ENCODE measurements at places on chromosomes 5 and 9.

DNA sequence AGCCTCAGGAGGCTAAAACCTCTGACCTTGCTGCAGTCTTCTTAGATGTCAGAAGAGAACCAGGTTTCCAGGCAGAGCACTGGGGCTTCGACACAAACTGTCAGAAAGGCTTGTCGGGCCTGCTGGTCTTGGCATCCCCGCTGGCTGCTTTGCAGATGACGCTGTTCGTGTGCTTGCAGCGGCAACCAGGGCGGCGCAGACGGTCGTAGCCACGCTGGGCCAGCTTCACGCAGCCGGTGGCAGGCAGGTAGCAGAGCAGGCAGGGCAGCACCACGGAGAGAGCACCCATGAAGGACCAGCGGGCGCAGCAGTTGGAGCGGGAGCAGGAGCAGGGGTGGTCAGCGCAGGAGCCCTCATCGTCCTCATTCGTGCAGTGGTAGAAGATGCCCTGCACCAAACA is 10.7 kb downstream of the SPRY4 start:
- DNase-seq = no peak

DNA sequence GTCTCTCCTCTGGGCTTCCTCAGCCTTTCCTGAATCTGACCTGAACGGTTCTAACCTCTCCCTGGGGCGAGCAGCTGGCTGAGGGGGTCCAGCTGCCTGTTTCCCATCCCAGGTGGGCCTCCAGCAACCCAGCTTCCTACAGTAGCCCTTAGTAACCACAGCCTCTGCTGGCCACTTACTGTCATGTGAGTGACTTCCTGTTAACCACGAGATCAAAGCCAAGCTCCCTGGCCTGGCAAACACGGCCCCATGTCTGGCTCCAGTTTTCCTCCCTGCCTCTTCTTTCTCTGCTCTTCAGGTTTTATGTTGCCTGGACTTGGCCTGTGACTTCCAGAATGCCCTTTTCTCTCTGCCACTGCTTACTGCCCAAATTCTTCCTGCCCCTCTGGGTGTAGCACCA is 47.2 kb upstream of the DAB2IP start:
- DNase-seq = no peak

- no peak for DNase-seq
Observed at GRCh38 chr9:12212860-12213259, 480.3 kb upstream of the TYRP1 start.

GRCh38 chr9:4243113-4243512 is 56.8 kb downstream of the GLIS3 start:
- DNase-seq = no peak

- no peak for DNase-seq
Observed at GRCh38 chr5:167014401-167015056, 1276.9 kb upstream of the WWC1 start.

- no peak for DNase-seq
Observed at GRCh38 chr9:98432134-98432533, 176.7 kb upstream of the TBC1D2 start.

DNA sequence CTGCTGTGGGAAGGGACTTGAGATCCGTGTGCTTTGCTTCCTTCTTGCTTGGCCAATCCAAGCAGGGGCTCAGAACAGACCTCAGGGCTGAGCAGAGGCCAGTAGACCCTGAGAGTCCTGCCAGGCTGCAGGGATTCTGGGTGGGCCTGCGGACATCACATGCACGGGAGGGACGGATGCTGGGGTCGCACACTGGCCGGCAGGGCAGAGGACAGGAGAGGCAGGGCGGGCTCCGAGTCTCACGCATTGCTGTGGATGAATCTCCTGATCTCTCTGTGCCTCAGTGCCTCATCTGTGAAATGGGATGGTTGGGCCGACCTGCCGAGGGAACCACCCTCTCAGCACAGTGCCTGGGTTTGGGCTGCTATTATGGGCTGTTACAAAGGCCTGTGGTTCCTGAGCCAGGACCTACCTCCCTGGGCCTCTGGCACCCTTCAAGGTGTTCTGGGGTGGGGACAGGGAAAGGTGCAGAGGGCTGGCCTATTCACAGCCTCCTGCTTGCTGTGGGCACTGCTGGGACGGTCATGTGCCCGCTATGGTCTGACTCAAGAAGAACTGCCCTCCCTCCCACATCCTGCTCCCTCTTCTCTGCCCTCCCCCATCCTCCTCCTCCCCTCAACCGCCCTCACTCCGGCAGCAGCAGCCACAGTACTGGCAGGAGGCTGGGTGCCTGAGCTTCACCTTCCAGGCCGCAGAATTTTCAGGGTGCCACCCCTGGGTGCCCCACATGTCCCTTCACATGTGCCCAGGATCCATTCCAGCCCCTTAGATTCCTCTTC is 43.3 kb downstream of the NCS1 start:
- DNase-seq = no peak

DNA sequence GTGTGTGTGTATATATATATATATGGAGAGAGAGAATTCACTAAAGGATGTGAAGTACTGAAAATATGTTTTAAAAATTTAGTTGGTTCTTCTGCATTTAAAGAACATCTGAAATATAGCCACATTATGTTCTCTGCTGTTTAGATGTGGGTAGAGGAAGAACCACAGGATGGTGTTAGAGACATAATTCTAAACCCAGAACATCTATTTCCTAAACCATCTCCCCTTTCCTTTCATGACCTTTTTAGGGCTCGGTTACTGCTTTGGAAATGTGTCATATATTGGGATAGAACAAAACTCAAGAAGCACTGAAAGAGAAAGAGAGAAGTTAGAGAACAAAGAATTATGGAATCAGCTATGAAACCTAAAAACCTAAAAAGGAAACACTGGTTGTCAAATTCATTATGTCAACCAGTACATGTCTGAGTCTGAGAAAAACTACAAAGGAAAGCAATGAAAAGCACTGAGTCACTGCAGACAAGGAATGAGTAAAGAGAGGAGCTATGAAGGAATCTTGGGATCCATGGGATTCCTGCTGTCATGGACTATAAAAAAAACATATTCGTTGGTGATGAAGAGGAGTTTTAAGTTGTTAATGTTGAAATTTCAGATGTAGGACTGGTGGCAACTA is 28.4 kb downstream of the SLC12A2 start:
- DNase-seq = no peak

GRCh38 chr5:16842896-16843295 is 93.2 kb downstream of the MYO10 start:
- no peak for DNase-seq

- no peak for DNase-seq
Observed at GRCh38 chr5:96049398-96050272, 88.0 kb upstream of the ELL2 start.

- no peak for DNase-seq
Observed at GRCh38 chr5:38023799-38024198, 184.0 kb upstream of the GDNF start.

- DNase-seq = no peak
Observed at GRCh38 chr5:171269717-171270116, 39.3 kb upstream of the TLX3 start.

- DNase-seq = no peak
Observed at GRCh38 chr9:28951945-28952344, 1378.7 kb upstream of the C9orf72 start.

DNA sequence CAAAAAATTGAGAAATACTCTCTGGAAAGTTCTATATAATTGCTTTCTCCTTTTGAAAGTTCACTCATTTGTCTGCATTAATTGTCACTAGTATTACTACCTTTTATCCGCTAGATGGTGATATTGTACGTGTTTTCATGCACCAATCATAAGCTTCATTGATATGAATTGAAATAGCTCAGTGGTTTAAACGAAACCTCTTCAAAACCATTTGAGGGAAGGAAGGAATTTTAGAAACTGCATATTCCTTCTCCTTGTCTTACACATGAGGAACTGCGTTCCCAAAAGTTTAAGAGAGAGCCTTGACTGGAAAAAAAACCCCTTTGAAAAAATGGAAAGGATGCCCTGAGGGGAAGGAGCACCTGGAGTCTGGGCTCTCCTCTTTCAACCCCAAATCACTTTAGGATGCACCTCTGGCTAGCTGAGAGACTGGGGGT is 98.6 kb downstream of the YTHDC2 start:
- DNase-seq = no peak

DNA sequence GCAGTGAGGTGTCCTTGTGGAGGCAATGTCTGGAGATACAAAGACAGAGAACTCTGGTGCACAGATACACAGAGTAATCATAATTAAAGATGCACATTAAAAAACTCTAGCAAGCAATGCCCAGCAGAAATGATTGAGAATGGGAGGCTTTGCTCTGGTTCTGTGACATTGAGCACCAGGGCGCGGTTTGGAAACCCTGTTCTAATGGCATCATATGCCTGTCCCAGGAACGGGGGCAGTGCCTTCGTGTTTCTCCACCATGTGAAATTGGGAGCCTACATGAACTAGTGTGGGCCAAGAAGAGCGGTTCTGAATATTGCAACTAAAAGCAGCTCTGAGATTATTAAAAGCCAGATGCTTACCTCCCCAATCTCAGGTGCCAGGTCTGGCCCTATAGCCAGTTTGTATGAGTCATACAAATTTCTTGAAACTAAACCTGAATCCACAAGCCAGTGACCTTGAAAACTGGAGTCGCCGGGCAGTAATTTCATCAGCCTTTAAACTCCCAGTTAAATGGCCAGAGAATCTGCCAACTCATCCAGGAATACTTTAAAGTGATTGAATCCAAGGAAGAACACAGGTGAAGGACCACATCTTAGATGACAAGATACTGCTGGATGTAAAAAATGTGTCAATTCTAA is 22.2 kb upstream of the CTSL start:
- no peak for DNase-seq

- DNase-seq = no peak
Observed at GRCh38 chr9:3028535-3028934, 184.6 kb upstream of the PUM3 start.
